ENCODE measurements at places on chromosomes 5 and 9. TPM values are rescaled to one million over a fixed set of nuclear protein-coding genes. Genes with fewer than 3 reads are reported as not detected.

MEGF9 gene
- total RNA-seq: 15.3 TPM

KCNV2 gene
- not detected for total RNA-seq

TMC1 gene
- not detected for total RNA-seq

NCBP1 gene
- total RNA-seq: 18.5 TPM

EDIL3 gene
- total RNA-seq: 9.0 TPM

HTR1A gene
- total RNA-seq: not detected

CCNH gene
- total RNA-seq: 37.9 TPM

SELENOP gene
- 213 TPM for total RNA-seq

GABRA6 gene
- not detected for total RNA-seq

TRIP13 gene
- total RNA-seq: 0.93 TPM

SLC45A2 gene
- total RNA-seq: not detected

RBM18 gene
- total RNA-seq: 23.2 TPM

CAMLG gene
- total RNA-seq: 18.2 TPM

ANXA1 gene
- 142 TPM for total RNA-seq

IL5 gene
- not detected for total RNA-seq

ASTN2 gene
- 32.2 TPM for total RNA-seq

SPAAR gene
- 3.8 TPM for total RNA-seq

IL33 gene
- total RNA-seq: 24.4 TPM

APBA1 gene
- 12.1 TPM for total RNA-seq

HCN1 gene
- total RNA-seq: 5.5 TPM

PCDHGA11 gene
- 4.5 TPM for total RNA-seq

SLC1A1 gene
- 2.9 TPM for total RNA-seq

DMRT3 gene
- total RNA-seq: not detected

C9orf50 gene
- total RNA-seq: not detected

IL3 gene
- not detected for total RNA-seq

PARP8 gene
- total RNA-seq: 3.9 TPM

TLE1 gene
- 42.8 TPM for total RNA-seq

LEAP2 gene
- not detected for total RNA-seq

GABBR2 gene
- total RNA-seq: not detected

PCYOX1L gene
- 5.6 TPM for total RNA-seq

ARHGEF37 gene
- 11.0 TPM for total RNA-seq

NAA35 gene
- 12.4 TPM for total RNA-seq

SV2C gene
- 0.15 TPM for total RNA-seq

IL4 gene
- total RNA-seq: not detected

HMGCS1 gene
- 6.3 TPM for total RNA-seq

PCDH1 gene
- 22.1 TPM for total RNA-seq

Data from right atrium auricular region (tissue), 2 donors.